MV-4-11 (cell line): ENCODE measurements at places on chromosomes 3 and 15.

- no peak for DNase-seq
These were observed 21.9 kb downstream of the FSTL1 start for GRCh38 chr3:120428924-120429323.

GRCh38 chr3:147394884-147395225 lies 11.5 kb downstream of the ZIC4 start:
- no peak for DNase-seq

DNA sequence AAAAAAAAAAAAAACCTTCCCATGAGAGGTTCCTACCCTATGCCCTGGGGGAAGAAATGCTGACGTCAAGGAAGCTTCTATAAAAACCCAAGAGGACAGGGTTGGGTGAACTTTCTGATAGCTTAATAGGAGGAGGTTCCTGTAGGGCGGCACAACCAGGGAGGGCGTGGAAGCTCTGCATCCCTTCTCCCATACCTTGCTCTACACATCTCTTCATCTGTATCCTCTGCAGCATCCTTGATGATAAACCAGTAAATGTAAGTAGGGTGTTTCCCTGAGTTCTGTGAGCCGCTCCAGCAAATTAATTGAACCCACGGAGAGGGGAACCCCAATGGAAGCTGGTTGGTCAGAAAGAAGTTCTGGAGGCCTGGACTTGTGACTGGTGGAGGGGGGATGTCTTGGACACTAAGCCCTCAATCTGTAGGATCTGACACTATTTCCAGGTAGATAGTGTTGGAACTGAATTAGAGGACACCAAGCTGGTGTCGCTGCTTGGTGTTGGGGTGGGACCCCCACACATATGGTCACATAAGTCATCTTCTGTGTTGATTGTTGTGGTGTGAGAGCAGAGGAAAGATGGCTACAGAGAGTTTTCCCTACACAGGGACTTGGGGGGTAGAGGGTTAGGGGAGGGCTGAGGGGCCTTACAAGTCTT lies 91.5 kb downstream of the ST6GAL1 start:
- DNase-seq = no peak

- no peak for DNase-seq
These were observed 45.8 kb upstream of the PPP4R2 start for GRCh38 chr3:72950801-72951200.
